HCT116 (cell line): ENCODE measurements at places on chromosomes 5 and 9.

DNA sequence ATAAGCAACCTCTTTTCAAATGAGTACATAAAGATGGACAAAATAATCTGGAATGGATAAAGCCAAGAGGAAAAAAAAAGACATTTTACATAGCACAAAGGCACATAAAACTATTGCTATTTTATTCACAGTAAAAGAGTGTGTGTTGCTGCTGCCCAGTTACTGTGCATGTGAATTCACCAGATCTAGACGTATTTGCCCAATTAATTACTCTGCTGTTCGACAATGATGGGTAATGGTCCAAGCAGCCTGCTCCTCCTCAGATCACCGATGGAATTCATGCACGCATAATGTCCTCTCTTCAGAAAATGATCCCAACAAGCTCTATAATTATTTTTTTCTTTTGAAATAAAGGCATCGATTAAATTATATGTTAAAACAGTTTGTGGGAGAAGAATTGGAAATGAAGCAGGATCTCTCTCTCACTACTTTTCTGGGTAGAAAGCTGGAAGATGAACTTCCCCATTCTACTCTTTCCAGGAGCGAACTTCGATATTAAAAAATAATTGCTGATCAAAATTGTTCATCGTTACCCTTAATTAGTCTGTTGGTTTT, 357.4 kb upstream of the CCNH start:
- DNase-seq, result no peak

- DNase-seq, result no peak
Observed at GRCh38 chr9:89246840-89247239, 64.2 kb upstream of the CKS2 start.

DNA sequence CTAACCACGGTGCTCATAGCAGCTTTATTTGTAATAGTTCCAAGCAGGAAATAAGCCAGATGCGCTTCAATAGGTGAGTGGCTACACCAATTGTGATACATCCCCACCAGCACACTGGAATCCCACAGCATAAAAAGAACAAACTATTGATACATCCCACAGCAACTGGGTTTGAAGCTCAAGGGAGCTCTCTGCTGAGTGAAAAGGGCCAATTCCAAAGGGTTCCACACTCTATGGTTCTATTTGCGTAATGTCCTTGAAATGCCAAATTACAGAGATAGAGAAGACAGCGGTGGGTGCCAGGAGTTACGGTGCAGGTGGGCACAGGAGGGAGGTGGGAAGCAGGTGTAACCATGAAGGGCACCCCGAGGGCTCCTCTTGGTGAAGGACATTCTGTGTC, 155.3 kb upstream of the PPP1R26 start:
- no peak for DNase-seq

- no peak for DNase-seq
Observed at GRCh38 chr5:173699966-173700365, 83.5 kb upstream of the BOD1 start.

- DNase-seq, result peak; percentile 18
Observed at GRCh38 chr5:176609724-176610434, at the start of gene GPRIN1. Gene GPRIN1 (minus strand): TSS chr5:176610156. CDS start chr5:176599834, 10,322 bp downstream.
